A673 (cell line): ENCODE measurements at places on chromosomes 2 and 18.

DNA sequence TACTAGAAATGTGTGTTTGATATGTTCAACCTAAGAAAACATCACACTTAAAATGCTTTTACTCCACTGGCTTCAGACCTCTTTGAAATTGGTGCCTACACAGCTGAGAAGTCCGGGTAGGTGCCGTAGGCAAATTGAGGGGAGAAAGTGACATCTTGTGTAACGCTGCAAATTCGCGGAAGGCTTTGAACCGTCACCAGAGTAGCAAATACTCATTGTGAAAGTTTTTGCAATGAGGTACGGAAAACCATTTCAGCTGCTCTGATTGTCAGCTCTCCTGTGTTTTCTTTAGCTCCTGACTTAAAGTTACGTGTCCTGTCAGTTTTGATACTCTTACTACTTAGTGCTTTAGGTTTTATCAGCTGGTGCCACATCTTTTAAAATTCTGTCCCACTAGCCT is 224.5 kb downstream of the FAM210A start:
- DNase-seq = no peak

DNA sequence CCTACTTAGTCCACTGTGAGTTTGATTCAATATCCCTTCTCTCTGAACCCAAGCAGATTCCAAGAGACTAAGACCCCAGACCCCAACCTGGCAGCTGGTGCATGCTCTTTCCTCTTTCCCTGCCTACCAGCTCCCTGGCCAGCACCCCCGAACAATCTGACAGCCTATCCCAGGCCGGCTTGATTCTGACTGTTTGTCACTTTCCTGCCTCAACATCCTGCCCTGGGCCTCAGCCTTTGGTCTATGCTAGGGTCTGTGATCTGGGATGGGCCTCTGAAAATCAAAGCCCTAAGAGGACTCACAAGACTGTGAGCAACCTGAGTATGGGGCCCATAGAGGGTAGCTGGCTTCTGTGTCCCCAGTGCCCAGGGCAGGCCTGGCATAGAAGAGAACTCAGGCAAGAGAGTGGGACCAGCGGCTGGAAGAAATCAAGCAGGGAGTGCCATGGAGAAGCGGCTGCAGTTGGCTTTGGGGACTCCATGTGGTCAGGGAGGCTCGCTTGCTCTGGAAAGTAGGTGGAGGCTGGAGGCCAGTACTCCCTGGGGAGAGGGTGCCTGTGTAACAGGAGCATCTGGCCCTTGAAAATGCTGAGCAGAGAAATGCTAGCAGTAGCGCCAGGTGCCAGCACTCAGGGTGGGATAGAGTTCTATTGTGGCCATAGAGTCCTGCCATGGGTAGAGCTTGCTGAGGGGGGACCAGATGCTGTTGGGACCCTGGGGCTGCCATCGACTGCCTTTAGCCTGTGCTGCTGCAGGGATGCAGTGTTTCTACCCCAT is 343.9 kb downstream of the DYSF start:
- no peak for DNase-seq

DNA sequence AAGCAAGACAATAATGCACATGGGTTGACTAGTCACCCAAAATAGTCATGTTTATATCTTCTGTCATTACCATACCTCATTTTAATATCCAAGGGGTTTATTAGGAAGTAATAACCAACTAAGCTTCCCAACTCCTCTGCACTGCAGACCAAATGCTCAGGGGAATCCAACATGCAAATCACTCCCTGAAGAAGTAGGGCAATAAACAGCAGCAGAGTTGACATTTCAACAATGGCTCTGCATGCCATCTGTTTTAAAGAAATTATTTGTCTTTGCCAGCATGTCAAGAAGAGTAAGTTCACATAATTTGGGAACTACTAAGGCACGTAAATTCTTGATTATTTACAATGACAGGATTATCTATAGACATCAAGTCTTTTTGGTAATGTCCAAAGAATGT is 84.4 kb upstream of the LYPD1 start:
- DNase-seq = peak; percentile 87

- peak; percentile 57 for DNase-seq
Measured at GRCh38 chr2:27370816-27371620, 602 bp downstream of the SNX17 start.

- DNase-seq = no peak
Measured at GRCh38 chr2:2764001-2764355, 432.9 kb upstream of the MYT1L start.

GRCh38 chr18:23887493-23887892 is 127.1 kb upstream of the TTC39C start:
- no peak for DNase-seq

GRCh38 chr2:240456447-240457222 is 21.2 kb downstream of the GPC1 start:
- no peak for DNase-seq

DNA sequence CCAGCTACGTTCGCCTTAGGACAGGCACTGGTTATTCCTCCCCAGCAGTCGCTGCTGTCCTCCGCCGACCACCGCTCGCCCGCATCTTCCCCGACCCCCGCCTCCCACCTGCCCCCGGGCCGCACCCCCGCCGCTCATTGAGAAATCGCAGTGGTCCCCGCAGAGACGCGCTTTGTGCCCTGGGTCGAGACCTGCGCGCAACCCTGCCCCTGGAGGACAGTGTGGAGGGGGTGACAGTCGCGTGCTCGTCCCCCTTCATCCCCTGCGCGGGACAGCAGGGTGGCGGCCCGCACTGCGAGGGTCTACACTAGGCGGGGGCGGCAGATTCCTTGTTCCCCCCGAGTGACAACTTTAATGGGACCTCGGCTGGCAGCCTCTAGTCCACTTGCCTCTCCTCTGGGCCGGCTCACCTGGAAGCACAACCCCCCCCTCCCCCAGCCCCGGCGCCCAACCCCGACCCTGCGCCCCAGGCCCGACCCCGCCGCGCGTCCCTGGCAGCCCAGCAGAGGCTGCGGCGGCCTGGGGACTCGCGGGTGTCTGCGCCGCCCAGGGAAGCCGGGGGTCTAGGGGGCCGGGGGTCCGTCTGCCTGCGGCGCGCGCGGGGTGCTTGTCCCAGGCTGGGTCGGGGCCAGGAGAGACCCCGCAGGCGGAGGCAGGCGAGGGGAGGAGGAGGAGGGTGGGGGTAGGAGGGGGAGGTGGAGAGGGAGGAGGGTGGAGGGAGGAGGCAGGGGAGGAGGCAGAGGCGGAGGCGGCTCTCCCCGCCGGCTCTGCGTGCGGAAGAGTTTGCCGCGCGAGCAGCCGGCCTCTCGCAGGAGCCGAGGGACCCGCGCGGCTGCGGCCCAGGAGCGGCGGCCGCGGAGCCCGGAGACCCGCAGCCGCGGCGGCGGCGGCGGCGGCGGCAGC is at the start of gene NPAS2:
Gene NPAS2, plus strand, starts transcription at position 770 of the 903 bp plus-strand sequence. CDS start 84,616 bp downstream, outside the sequence.
- peak; percentile 69 for DNase-seq

- no peak for DNase-seq
Measured at GRCh38 chr2:51297488-51297887, 265.6 kb upstream of the NRXN1 start.

DNA sequence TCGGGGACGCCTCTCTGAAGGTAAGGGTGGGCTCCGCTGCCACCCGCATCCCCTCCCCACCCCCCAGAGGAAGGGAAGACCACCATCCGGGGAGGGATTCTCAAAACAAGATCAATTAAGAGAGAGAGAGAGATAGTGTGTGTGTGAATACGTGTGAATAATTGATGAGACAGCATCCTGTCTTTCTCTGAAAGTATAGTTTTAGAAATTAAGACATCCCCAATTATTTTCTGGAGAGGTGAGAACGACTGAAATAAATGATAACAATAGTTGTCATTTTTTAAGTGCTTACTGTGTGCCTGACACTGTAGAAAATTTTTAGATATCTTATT is 751 bp downstream of the IL18R1 start:
- DNase-seq = no peak

DNA sequence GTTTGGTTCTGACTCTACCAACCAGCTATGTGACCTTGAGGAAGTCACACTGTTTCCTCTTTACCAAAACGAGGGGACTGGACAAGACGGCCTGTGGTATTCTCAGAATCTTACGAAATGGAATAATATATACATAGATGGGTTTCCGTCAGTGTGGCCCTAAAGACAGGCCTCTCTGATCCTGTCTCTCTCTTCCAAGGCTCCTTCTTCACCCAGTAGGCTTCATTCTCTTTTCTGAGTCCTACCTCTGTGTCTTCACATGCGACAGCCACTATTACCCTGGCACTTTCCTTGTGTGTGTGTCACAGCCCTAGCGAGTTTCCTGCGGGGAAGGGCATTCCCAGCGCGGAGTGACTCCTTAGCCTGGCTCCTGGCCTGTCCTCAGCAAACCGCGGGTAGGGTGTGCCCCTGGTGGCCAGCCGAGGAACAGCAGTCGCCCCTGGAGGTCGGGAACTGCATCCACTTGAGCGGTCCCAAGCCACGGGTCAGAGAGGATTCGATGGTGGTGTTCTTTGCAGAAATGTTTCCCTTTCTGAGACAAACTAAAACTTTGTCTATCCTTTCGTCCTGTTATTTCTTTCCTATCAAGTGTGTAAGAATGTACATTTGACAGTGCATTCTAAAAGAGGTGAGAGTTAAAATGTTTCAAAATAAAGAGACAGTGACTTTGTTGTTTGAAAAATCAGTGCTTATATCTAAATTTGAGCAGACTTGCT is 63.3 kb downstream of the RAB31 start:
- peak; percentile 66 for DNase-seq

- no peak for DNase-seq
Measured at GRCh38 chr2:65075605-65076344, 19.6 kb downstream of the CEP68 start.

- DNase-seq = peak; percentile 54
Measured at GRCh38 chr2:126244937-126245336, 411.0 kb upstream of the GYPC start.

GRCh38 chr2:128775914-128776285 is 457.2 kb upstream of the HS6ST1 start:
- no peak for DNase-seq

- no peak for DNase-seq
Measured at GRCh38 chr2:53994818-53995808, 24.3 kb upstream of the PSME4 start.

GRCh38 chr2:42924418-42924886 is 132.1 kb upstream of the HAAO start:
- DNase-seq = no peak

DNA sequence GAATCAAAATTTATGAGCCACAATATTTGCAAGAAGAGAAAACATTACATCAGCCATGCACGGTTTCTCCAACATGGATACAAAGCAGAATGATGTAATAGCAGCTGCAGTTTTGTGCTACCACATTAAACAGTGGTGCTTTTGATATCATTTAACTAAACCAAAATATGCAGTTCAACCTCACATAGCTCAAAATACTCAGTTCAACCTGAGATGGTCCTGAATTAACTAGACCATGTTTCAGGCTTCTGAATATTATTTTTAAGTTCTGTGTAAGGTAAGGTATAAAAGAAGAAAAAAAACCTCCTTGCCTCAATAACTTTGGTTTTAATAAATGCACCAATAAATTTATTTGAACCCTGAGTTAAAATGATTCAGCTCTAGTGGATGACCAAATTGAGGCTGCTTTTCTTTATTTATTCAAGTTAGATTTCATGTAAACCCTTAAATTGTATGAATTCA is 18.8 kb upstream of the TSPYL6 start:
- DNase-seq = peak; percentile 41

DNA sequence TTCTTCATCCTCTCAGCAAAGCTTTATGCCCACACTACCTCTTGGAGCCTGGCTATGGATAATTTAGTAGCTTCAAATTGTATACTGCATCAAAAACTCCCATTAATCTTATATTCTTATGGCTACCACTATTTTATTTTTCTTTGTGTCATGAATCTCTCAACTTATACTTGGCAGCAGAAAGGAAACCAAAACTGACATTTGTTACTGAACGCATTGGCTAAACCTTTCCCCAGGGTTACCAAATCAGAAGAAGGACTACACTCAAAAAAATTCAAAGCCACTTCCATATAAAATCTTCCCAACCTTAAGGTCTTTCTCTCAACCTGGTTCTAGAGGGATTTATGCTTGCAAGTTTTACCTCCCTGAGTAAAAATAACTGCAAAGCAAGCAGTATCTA is 97.0 kb upstream of the REG3G start:
- no peak for DNase-seq

GRCh38 chr2:60459851-60460250 is 93.6 kb downstream of the BCL11A start:
- DNase-seq = no peak

- no peak for DNase-seq
Measured at GRCh38 chr18:64118406-64118805, 30.5 kb downstream of the LINC00305 start.

DNA sequence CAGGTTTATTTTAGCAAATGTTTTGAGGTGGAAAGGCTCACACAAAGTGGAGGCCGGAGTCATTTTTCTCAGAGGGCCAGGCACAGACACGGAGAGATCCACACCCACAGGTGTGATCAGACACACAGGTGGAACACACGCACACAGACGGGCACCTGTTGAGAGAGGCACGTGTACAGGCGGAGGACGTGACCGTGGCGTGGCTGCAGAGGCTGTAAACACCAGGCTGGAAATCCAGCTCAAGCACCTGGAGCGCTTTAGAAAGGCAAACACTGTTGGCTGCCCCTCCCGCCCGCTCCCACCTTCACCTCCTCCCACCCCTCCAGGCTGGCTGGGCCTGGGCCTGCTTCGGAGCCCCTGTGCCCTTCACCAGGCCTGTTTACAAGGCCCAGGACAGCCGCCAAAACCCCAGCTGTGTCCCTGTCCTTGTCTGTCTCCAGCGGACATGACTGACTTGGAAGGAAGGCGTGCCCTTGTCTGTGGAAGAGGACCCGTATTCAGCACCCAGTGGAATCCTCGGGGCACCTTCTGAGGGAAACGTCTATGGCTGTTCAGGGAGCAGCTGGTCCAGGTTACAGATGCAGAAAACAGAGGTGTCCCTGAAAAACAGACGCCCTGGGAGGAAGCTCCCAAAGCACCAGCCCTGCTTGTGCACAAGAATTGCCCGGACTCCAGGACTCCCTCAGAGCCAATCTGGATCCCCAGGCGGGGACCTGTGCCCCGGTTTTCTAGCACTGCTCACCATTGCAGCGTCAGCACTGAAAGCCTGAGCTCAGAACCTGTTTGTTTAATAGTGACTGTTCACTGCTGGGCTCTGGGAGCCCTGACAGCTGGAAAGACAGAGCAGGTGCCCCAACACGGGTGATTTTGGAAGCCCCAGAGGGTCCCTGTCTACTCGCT is 134.3 kb upstream of the HAAO start:
- DNase-seq = no peak

DNA sequence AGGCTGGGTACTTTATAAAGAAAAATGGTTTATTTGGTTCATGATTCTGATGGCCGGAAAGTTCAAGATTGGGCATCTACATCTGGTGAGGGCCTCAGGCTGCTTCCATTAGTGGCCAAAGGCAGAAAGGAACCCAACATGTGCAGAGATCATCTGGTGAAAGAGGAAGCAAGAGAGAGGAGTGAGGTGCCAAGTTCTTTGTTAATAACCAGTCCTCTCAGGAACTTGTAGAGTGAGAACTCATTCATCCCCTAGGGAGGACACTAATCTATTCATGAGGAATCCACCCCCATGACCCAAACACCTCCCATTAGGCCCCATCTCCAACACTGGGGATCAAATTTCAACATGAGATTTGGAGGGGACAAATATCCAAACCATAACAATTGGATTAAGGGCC is 17.8 kb upstream of the SERPINE2 start:
- DNase-seq = no peak

- no peak for DNase-seq
Measured at GRCh38 chr18:24817587-24818371, 357.3 kb downstream of the HRH4 start.
